Thyroid gland (tissue), 4 donors: ENCODE measurements at places on chromosomes 7 and 10. TPM values are rescaled to one million over a fixed set of nuclear protein-coding genes. Genes with fewer than 3 reads are reported as not detected.

PNLIPRP1 gene
- not detected for total RNA-seq

BLNK gene
- total RNA-seq: 36.9 TPM

TFR2 gene
- not detected for total RNA-seq

DDX56 gene
- 77.3 TPM for total RNA-seq

GDF2 gene
- not detected for total RNA-seq

NOBOX gene
- not detected for total RNA-seq

RARRES2 gene
- 137 TPM for total RNA-seq

GDF10 gene
- total RNA-seq: 9.1 TPM

ENO4 gene
- 1.8 TPM for total RNA-seq

DNA sequence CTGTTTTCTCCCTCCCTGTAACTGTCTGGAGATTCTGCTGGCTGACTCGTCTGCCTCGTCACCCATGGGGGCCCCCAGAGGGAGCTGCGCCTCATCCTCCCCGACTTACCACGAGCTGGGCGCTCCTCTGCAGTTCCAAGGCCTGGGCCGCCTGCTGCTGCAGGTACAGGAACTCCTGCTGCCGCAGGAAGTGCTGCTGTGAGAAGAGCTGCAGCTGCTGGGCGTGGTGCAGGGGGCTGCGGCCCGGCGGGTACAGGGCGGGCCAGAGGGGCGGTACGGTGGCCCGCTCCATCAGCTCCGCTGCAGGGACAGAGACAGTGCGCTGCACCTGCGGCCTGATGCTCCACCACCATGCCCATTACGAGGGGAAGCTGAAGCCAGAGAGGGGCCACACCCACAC, 47.7 kb downstream of the TNRC18 start:
- DNase-seq: no peak

DNA sequence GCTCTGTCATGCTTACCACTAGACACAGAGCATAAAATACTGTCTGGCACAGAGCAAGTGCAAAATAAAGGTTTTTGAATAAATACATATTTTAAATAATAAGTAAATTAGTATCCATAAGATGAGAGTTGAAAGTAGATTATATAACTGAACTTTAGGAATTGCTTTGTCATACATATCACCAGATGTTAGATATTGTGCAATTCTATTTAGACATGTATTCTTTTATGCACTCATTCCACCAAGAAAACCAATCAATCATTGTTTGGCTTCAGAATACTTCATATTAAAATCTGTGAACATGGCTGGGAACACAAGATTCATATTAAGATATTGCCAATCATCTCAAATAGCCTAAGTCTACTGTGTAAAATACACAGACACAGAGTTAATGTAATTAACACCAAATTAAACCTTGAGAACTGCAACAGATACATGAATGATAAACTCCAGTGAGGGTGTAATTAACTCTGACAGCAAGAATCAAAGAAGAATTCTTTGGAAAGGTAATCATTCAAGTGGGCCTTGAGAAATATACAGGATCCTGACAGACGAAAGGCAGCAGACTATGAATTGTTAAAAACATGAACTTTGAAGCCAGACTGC, 201.0 kb upstream of the PTN start:
- DNase-seq: no peak

GRCh38 chr10:97740613-97741012, 3.7 kb downstream of the ZFYVE27 start:
- DNase-seq: no peak

DNA sequence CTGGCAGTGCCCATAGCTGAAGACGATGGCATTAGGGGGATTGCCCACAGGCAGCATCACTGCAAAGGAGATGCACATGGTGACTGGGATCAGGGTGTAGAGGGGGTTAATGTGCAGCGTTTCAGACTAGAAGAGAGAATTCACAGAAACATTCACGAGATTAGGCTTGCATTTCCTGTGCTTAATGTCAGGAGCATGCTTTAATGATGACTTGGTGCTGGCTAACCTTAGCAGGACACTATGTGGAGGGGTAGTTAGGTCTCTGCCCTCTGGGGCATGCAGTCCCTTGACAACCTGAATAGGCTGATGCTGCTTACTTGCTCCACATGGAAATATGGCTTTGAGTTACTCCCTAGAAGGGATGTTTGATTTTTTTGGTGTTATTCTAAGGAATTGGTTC, 21.8 kb downstream of the STMP1 start:
- DNase-seq: no peak

DNA sequence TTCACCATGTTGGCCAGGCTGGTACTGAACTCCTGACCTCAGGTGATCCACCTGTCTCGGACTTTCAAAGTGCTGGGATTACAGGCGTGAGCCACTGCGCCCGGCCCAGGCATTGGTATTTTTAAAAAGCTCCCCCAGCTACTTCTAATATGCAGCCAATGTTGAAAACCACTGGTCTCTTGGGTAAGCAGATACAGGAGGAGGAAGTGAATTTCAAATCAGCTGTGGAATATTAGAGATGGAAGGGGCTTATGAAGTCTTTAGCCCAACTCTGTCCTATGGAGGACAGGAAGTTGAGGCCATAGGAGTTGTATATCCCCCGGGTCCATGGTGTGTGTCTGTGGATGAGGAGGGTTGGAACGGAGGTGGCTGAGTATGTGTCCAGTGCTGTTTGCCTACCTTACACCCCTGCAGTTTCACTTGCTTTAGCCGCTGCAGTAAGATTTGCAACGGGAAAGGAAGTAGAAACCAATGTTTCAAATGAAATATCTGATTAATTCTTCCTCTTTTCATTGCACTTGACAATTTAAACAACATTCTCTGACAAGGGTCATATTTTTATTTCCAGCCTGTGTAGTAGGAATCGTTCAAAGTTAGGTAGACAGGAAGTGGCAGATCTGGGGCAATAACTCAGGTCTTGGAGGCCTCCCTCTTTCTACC, 3.4 kb downstream of the PDE6C start:
- no peak for DNase-seq

- no peak for DNase-seq
Measured at GRCh38 chr10:79353000-79353406, 5.7 kb downstream of the PPIF start.

GRCh38 chr7:128174386-128174785, 66.7 kb upstream of the LEP start:
- no peak for DNase-seq

DNA sequence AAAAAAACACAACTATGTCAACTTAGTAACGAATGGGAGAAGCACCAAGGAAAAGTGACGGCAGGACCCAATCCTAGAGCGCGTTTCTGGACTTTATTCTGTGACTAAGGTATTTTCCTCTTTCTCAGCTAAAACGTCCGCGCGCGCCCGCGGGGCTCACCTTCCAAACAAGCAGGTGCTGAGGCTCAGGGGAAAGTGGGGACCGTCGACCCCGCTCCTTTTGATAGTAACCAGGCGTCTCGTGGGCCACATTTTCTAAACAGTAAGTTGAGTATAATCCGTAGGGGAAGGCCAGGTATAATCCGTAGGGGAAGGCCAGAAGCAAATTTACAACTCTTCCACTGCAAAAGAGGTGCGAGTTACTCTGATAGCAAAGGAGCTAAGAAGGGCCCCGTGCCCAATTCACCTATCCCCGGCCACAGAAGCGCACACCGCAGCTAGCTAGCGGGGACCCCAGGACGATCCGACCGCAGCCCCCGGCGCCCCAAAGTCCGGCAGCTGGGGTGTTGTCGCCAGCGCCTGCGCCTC, 743 bp downstream of the MKI67 start:
- DNase-seq: no peak

GRCh38 chr7:118945911-118946682, 721.6 kb downstream of the ANKRD7 start:
- DNase-seq: no peak

DNA sequence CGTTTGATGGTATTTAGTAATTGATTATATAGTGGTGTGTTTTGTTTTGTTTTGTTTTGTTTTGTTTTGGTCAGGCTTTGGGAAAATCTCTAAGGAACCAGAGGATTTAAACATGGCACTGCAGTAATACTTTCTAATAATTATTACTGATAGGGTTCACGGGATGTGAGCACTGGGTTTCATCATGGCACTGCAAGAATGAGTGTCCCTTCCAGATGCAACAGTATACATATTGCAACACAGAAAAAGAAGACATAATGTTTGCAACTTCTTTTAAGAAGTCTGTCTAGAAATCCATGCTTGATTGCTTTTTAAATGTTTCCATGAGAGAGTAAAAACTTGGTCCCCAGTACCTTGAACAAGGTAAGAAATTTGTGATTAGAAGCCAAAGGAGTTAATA, 2.2 kb upstream of the CDCA7L start:
- DNase-seq: no peak

DNA sequence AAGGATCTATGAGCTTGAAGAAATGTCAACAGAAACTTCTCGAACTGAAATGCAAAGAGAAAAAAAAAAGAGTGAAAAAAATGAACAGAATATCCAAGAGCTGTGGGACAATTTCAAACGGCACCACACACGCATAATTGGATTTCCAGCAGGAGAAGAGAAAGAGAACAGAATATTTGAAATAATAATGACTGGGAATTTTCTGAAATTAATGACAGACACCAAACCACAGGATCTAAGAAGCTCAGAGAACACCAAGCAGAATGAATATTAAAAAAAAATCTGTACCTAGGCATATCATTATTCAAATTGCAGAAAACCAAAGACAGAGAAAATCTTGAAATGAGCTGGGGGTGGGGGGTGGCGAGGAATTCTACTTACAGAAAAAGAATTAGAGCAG, 27.2 kb downstream of the DPYSL4 start:
- DNase-seq: no peak

DNA sequence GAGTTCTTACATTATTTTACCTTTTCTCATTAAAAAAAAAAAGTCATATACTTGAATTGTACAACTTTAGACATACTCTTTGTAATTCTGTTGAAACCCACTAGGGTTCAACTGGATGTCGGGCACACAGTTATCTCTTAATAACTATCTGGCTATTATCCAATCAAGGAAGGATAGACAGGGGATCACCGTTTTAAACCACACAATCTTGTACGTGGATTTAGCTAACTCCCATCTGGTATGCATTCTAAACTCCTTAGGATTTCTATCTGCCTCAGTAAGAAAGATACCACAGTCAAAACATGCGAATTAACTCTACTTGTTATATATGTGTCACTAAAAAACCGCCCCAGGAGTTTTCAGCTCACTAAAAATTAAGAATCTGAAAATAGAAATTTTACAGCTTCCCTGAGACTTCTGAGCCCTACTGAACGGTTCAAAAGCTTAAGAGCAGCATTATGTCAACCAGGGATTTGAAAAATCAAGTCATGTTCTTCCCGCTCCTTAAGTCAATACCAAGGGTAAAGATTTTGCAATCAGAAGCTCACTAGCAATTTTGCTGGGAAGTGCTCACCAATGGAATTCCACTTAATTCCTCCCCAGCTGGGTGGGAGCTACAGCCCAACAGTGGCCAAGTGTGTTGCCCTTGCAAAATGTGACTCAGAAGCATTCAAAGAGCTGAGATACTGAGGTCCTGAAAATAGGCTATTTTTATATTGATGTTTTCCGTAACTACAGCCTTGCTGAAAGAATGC, 267.0 kb downstream of the FRMD4A start:
- DNase-seq: peak; percentile 72

DNA sequence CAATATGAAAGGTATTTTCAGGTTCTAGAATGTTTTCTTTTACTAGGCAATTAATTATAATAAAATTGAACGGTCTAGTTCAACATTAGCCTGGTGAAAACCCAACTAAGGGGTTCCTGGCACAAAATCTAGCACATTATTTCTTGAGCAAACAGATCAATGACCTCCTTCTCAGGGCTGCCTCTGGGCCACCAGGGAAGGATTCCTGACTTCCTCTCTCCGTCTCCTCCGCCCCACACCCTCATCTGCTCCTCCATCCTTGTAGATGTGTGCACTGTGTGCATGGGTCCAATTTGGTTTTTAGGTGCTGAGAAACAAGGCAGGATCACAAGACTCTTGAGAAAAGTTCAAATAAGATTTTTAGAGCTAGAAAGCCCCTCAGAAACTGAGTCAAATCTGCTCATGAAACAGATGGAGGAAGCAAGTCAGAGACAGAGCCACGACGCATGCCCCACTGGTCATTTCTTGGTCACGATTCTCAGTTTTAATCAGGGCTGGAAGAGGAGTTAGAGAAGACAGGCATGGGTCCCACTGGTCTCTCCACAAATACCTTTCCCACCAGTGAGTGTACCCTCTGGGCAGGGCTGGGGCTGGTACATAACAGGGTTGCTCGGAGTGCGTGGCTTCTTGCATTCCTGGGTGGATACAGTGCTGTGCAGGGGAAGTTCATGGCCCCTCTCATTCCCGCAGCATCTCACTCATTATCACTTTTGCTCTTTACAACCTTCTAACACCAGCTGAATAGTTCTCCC, 3.8 kb downstream of the TRPV6 start:
- DNase-seq: no peak

GRCh38 chr10:112262546-112262945, 20.7 kb upstream of the TECTB start:
- no peak for DNase-seq

GRCh38 chr7:111660478-111660877, 98.2 kb upstream of the IMMP2L start:
- DNase-seq: no peak

GRCh38 chr7:111872450-111873325, 310.4 kb upstream of the IMMP2L start:
- no peak for DNase-seq

- DNase-seq: no peak
Measured at GRCh38 chr7:50047716-50048115, 45.3 kb downstream of the ZPBP start.

- DNase-seq: no peak
Measured at GRCh38 chr7:45267262-45267661, 109.7 kb downstream of the RAMP3 start.

DNA sequence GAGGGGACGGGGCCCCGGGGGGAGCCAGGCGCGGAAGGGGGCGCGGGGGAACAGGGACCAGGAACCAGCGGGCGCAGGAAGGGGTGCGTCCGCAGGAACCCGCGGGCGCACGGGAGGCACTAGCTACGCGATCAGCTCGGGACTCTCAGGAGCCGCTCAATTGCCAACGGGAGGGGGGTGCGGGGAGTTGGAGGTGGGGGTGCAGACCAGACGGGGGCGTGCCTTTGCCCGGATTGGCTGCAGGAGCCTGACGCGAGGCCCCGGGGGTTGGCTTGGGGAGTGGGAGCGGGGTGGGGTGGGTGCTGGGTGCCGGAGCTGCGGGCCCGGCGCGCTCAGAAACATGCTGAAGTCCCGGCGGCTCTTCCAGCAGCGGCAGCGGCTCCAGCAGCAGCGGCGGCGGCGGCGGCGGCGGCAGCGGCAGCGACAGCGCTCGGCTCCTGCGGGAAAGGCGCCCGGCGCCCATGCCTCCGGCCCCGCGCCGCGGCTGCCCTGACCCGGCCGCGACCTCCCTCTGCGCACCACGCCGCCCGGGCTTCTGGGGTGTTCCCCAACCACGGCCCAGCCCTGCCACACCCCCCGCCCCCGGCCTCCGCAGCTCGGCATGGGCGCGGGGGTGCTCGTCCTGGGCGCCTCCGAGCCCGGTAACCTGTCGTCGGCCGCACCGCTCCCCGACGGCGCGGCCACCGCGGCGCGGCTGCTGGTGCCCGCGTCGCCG, at the start of gene ADRB1:
TSS of gene ADRB1 (plus strand) at position 335 of the 715 bp plus-strand sequence. CDS start at position 602, 267 bp downstream.
- DNase-seq: peak; percentile 88

- peak; percentile 13 for DNase-seq
Measured at GRCh38 chr7:66682350-66683093, 53.8 kb downstream of the KCTD7 start.

- no peak for DNase-seq
Measured at GRCh38 chr10:112189465-112189864, 5.9 kb upstream of the GPAM start.

GRCh38 chr7:81956520-81956919, 186.7 kb upstream of the HGF start:
- no peak for DNase-seq

GRCh38 chr7:95669513-95669912, 73.2 kb upstream of the PDK4 start:
- no peak for DNase-seq

- DNase-seq: peak; percentile 67
Measured at GRCh38 chr10:73847031-73847430, 27.3 kb downstream of the CAMK2G start.
